ENCODE measurements at places on chromosomes 16 and 17. TPM values are rescaled to one million over a fixed set of nuclear protein-coding genes. Genes with fewer than 3 reads are reported as not detected.

- no peak for DNase-seq
These were observed 250.8 kb downstream of the STX8 start for GRCh38 chr17:9324864-9325263.

Gene CA10
- total RNA-seq: not detected

DNA sequence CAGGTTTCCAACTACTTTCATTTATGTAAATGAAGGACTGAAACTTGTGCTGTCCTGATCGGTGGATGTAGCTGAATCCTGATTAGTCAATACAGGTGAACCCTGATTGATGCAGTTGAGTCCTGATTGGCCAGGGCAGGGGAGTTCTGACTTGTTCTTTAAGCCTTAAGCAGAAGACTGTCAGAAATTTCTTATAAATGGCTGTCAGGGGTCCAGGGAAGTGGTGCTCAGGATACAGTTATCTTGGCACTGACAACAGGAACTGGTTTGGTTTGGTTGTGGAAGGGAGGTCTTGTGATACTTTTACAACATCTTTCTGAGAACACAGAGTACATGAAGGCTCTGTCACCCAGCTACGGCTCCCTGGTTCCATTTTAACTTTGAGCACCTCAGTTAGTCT, 132.1 kb downstream of the KCNJ12 start:
- no peak for DNase-seq

GRCh38 chr16:1991135-1991551, 1.4 kb downstream of the SYNGR3 start:
- peak; percentile 53 for DNase-seq

GRCh38 chr17:43092901-43093300, 32.3 kb downstream of the BRCA1 start:
- no peak for DNase-seq

GRCh38 chr17:77675411-77675810, 283.1 kb upstream of the TNRC6C start:
- DNase-seq: no peak

- DNase-seq: no peak
These were observed 29.0 kb upstream of the ASIC2 start for GRCh38 chr17:33322063-33322462.

DNA sequence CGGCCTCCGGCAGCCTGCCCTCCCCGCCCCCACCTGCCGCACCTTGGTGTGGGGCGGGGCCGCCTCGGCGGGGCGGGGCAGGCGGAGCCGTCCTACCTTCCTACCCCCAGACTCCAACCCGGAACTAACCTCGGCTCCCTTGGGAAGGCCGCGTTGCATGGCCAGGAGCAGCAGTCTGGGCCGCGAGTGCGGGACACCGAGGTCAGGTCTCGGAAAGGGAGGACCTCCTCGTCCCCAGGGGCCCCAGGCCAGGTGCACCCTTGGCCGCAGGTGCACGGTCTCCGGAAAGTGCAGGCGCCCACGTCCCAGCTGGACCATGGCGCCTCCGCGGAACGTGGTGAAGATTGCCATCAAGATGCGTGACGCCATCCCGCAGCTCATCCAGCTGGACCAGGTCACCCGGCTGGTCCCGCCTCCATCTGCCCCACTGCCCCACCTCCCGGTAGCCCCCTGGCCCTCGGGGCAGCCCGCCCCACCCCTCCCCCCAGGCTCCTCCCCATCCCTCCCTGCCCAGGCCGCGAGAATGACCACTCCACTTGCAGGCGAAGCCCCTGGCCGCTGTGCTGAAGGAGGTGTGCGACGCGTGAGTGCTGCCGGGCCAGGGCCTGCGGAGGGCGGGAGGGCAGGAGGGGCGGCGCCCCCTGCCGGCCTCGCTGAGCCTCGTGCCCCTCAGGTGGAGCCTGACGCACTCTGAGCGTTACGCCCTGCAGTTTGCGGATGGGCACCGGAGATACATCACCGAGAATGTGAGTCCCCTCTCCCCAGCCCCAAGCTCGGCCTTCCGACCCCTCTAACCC, at the start of gene ELMO3:
Gene ELMO3, plus strand, starts transcription at position 121 of the 797 bp plus-strand sequence. Its CDS starts 196 bp downstream, at position 317.
- no peak for DNase-seq

DNA sequence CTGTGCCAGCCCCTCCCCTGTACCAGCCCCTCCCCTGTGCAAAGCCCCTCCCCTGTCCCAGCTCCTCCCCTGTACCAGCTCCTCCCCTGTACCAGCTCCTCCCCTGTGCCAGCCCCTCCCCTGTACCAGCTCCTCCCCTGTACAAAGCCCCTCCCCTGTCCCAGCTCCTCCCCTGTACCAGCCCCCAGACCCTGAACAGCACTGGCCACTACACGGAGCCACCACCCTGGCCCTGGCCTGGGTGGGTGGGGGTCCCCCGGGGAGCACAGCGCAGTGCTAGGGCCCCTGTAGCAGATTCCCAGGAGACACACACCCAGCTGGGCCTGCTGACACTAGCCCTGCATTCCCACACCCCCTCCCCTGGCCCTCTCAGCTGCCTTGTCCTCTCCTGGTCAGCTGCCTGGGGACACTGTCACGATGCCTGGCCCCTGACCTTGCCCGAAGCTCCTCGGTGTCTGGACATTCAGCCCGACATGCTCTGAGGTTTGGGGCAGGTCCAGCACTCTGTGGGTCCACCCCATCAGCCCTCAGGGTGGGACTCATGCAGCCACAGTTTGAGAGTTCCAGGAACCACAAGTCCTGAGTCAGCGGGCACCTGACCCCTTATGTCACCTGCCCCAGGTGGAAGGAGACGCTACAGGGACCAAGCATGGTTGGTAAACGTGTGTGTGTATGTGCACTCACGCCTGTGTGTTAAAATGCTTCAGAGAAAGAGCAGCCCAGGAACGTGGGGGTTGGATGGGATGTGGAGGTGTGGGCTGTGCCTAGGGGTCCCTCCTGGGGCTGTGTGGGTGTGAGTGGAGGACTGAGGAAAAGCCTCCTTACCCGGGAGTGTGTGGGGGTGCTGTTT, 114.2 kb downstream of the METRNL start:
- DNase-seq: no peak

DNA sequence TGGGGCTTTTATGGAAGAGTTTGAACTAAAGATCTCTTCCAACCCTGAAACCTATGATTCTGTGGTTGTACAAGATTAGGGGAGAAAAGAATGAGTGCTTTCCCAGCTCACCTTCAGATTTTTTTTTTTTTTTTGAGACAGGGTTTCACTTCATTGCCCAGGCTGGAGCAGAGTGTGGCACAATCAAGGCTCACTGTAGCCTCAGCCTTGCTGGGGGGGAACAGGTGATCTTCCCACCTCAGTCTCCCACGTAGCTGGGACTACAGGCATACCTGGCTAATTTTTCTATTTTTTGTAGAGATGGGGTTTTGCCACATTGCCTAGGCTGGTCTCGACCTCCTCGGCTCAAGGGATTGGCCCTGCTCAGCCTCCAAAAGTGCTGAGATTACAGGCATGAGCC, 21.8 kb upstream of the ITGB3 start:
- no peak for DNase-seq

DNA sequence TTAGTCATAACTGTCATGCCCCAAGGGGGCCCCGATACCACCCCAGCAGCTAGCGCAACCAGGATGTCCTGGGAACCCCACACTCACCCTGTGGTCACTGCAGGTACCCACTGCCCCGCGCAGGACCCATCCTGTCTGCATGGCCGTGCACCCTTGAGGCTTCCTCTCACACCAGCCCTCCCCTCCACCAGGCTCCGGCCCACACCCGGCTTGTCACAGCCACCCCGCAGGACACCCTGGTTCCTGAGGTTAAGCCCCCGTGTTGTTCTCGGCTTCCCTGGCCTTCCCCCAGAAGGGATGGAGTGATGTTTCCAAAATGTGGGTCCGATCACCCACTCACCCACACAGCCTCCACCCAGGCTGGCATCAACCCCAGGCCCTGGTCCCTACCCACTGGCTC, 7.5 kb downstream of the DNASE1L2 start:
- DNase-seq: no peak

GRCh38 chr16:11667824-11668622, at the start of gene SNN:
SNN (plus strand) TSS chr16:11668455; CDS start chr16:11676060, 7,605 bp downstream.
- DNase-seq: peak; percentile 82

DNA sequence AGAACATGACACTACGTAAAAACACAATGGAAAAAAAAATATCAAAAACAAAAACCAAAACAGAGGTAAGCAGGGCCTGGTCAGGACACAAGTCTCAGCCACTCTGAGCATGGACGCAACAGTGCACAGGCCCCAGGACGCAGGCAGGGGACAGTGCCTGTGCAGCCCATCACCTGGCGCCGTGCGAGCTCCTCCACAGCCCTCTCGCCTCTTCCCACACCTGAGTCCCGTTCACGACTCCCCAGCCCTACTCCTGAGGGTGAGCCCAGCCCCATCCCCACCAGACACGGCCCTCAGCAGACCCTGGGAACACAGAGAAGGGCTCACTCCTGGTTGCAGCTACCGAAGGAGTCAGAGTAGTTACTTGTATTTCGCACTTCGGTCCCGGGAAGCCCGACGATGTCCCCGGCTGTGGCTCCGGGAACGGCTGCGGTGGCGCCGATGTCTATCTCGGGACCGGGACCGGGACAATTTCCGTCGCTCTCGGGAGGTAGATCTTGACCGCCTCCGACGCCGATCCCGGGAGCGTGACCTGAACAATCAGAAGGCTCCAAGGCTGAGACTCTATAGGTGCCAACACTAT, 9.4 kb downstream of the HBQ1 start:
- no peak for DNase-seq

DNA sequence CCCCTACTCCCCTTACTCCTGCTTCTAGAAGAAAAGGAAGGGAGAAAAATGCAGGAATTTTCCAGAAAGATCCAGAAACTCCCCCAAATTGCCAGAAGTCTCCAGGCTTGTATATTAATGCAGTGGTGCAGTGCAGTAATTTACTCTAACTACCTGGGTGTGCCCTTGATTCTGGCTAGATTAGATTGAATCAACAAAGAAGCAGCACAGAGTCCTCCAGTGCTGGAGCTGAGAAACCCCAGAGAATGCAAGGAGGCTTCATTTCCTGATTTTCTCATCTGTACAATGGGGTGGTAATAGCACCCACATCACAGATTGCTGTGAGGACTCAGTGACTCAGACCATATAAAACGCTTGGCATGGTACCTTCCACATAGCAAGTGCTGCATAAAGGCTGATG, 247.3 kb upstream of the RPL38 start:
- no peak for DNase-seq

DNA sequence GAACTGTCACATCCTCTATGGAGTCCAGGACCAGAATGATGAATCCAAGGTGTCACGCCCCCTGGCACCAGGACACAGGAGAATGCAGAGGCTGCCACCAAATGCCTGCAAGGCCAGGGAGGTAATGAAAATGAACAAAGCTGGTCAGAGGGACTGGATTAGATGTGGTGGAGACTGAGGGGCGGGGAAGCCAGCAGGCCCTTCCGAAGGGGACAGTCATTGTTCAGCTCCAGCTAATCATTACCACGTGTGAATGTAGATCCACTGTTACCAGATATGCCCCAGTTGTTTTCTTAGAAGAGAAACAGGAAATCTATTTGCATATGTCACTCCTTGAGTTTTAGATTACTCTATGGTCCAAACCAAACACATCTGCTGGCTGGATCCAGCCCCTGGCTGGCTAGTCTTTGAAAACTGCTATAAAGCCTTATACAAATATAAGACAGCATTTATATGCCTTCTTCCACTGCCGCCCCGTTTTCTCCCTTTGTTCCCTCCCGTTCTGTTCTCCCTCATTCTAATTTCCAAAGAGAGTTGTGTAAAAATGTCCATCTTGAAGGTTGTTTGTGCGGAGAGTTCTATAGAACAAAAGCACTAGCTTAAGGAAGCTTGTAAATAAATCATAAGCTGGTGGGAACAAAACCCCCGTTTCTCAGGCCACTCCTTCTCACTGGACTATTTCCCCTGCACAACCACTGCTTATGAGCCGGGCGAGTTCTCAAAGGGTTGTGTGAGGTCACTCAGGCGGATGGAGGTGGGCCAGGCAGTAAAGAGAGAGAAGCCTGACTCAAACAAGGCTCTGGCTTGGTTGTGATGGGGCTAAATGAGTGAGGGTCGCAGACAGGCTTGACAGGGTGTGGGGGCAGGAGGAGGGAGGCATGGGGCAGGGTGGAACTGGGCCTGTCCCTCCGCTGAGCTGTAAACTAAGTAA, 14.2 kb downstream of the CRYM start:
- DNase-seq: no peak

GRCh38 chr17:50947782-50948543, 81.8 kb upstream of the TOB1 start:
- no peak for DNase-seq
